ENCODE measurements at places on chromosomes 11 and 22.

DNA sequence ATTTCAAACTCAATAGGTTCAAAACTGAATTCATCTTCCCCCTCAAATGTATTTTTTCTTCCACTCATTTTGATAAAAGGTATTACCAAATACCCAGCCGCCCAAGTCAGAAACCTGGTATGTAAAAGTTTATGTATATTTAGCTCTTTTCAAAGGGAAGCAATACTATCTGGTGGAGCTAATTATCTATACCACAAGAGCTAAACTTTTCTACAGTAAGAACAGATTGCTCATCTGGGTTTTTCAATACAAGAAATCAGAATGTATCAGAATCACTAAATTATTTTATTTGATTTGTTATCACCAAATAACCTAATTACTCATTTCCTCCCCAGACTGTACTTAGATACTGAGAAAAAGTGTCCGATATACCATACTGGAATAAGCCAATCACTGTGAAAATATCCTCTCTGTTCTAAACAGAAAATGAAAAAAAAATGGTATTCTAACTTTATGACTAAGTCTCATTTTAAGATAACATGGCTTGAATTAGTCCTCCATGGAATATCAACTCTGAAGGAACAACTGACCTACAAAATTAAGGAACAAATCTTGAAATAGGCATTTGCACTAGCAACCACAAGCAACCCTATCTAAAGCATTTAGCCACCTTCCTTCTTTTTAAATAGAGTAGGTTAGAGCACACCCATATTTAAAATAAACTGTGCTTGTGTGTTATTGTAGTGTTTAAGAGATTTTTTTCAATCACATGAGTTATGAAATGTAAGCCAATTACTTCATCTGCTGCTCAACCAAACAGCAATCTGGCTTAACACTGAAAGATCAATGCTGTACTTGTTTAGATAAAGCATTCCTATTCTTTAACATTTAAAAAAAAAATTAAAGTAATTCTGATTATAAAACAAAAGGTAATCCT, 35.0 kb downstream of the RDX start:
- no peak for DNase-seq

GRCh38 chr11:131511794-131512193, 141.4 kb downstream of the NTM start:
- no peak for DNase-seq

DNA sequence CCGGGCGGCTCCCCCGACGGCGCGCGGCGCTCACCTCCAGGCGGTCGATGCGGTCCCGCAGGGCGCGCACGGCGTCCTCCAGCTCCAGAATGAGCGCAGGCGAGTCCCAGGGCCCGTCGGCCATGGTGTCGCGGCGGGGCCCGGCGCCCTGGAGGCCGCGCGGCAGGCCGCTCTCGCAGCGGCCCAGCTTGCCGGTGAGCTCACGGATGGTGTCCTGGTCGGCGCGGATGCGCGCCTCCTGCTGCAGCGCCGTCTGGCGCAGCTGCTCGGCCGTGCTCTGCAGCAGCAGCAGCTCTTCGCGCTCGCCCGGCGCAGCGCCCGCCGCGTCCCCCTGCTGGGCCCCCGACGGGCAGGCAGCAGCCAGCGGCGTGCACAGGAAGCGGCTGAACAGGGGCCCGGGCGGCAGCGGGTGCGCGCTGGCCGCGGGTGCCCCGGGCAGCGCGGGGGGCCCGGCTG, 599 bp downstream of the NPTXR start:
- no peak for DNase-seq

DNA sequence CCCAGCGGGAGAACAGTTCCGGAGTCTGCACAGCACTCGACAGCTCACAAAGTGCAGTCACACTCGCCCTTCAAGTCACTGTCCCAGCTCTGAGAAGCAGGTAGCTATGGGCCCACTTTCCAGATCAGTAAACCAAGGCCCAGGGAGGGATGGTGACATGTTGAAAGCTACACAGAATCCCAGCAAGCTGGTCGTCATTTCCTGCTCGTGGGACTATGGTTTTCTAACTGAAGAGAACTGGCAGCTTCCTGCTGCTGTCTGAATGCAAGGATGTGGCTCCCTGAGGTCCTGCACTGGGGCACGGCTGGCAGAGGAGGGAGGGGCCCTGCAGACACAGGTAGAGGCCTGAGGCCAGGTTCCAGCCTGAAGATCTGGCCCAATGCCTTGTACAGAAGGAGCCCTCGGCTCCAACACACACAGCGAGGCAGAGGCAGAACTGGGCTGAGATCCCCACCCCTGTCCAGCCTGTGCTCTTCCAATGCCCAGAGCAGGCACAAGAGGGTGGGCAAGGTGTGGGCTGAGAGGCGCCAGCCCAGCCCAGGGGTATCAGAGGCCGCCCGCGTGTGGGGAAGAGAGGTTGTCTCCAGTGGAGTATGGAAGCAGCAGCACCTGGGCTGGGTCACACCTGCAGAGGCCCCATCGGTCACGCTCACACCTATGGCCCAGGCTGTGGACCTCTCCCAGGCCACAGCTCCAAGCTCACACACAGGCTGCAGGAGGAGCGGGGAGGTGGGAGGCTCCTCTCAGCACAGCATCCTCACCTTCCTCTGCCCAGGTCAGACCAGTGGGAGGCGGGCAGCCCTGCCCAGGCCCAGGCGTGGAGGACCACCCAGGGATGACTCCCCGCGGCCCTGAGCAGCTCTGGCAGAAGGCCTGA, 119.2 kb downstream of the PHF21B start:
- no peak for DNase-seq

GRCh38 chr11:85826116-85826855, 15.3 kb upstream of the SYTL2 start:
- no peak for DNase-seq

DNA sequence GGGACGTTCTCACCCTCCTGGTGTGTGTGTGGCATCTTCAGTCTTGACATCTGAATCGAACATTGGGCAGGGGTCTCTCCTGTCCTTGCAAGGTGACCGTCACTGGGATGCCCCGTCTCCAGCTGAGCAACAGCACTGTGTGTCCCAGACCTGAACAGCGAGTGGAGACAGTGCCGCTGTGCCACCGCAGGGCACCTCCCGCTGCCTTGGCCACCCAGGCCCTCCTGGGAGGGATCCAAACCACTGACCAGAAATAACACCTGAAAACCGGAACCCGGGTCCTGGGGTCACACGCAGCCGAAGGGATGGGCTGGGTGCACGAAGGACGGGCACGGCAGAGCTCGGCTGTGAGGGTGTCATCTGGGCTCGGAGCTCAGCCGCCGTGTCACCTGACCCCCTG, 102.2 kb downstream of the BRD1 start:
- DNase-seq, result no peak

DNA sequence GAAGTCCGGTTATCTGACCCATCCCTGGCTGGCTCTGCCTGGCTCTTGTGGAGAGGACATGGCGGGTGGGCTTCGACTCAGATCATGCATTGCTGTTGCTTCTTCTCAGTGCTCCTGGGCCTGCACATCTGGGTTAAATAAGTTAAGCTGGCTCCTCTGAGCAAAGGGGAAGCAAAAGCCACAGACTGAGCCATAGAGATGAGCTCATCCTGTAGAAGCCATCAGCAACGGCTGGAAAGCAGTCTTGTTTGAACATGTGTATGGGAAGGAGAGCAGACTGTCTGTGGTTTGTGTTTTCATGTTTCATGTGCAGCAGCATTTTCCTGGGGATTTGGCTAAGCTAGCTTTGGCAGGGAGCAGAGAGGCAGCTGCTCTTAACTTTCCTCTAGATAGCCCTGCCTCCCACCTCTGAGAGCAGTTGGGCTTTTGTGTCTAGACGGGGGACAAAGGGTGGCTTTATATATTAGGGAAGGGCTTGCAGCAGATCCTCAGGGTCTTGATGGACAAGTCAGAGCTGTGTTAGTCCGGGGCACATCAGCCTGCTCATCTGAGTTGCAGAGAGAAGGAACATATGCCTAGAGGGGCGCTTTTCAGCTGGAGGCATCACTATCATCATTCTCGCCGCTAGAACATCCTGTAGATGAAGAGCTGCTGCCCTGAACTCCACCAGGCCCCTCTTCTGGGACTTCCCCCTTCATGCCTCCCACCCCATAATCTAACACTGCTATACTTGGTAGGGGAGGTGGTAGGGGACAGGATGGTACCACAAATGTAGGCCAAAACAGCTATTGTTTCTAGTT, 14.9 kb downstream of the DCPS start:
- no peak for DNase-seq

- no peak for DNase-seq
Observed at GRCh38 chr11:8025816-8026215, 38.7 kb downstream of the EIF3F start.

DNA sequence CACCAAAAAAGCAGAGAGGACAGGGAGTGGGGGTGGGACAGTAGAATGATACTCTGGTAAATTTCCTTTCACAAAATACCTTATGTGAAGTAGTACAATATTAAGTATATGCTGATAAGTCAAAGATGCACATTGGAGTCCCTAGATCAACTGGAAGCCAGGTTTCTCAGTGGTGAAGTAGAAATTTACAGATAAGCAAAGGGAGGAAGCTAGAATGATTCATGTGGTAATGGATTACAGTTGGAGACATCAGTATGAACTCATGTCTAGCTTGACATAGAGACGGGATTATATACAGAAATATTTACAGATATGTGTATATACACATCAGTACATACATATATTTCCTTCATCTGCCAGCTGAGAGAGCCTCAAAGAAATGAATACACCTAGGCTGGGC, 21.5 kb downstream of the PLEKHB1 start:
- no peak for DNase-seq

- DNase-seq, result no peak
Observed at GRCh38 chr11:127567237-127567932, 566.8 kb upstream of the KIRREL3 start.

DNA sequence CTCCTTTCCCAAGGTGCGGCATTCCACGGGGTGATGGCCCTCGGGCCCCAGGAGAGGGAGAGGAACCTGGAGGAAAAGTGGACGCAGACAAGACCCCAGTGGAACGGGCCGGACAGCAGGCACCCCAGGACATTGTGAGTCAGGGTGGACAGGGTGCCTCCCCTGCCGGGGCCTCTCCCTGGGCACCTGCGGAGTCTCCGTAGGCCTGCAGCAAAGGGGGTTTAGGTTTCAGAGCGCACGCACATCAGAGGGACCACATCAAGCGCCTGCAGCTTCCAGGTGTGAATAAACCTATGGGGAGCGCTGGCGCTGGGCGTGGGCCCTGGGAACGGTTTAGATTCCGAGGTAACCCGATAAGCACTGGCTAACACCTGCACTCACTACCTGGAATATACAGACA, 22.7 kb upstream of the FGF19 start:
- no peak for DNase-seq

DNA sequence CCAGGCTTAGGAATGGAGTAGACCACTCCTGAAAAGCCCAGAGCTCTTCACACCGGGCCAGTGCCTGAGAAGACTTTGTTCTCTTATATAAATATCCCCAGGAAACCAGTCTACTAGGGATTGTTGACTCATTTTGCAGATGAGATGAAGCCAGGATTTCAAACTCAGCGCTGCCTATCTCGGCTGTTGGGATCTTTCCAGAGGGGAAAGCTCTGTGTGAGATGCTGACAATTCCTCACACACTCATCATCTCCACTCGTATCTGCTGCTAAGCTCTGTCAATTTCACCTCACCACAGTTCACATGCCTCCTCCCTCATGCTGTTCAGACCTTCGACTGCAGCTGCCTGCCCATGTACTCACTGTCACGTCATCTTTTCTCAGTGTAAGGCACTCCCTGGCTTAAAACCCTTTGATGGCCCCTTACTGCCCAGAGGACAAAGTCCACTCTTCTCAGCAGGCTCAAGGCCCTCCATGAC, 12.5 kb downstream of the USH1C start:
- no peak for DNase-seq

DNA sequence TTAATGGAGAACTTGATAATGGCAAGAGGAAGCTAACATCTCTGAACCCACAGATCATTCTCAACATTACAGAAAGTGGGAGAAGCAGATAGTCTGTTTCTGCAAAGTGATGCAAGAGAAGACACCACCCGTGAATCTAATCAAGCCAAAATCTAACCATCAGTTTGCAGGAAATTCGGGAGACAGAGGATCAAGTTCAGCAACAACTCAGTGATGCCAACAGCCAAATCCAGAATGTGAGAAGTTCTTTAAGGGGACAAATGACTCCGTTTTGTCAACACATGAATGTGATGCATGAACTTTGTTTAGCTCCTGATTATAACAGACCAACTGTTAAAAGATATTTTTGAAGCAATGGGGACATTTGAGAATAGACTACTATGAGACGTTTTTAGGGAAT, 95.2 kb upstream of the LDLRAD3 start:
- no peak for DNase-seq

GRCh38 chr11:78438298-78438975, 20.8 kb upstream of the GAB2 start:
- no peak for DNase-seq

- no peak for DNase-seq
Observed at GRCh38 chr22:23074451-23074850, 4.1 kb downstream of the GNAZ start.

- no peak for DNase-seq
Observed at GRCh38 chr11:60922906-60923305, 1.4 kb upstream of the TMEM132A start.
